ENCODE measurements at places on chromosomes 2 and 18. TPM values are rescaled to one million over a fixed set of nuclear protein-coding genes. Genes with fewer than 3 reads are reported as not detected.

DNA sequence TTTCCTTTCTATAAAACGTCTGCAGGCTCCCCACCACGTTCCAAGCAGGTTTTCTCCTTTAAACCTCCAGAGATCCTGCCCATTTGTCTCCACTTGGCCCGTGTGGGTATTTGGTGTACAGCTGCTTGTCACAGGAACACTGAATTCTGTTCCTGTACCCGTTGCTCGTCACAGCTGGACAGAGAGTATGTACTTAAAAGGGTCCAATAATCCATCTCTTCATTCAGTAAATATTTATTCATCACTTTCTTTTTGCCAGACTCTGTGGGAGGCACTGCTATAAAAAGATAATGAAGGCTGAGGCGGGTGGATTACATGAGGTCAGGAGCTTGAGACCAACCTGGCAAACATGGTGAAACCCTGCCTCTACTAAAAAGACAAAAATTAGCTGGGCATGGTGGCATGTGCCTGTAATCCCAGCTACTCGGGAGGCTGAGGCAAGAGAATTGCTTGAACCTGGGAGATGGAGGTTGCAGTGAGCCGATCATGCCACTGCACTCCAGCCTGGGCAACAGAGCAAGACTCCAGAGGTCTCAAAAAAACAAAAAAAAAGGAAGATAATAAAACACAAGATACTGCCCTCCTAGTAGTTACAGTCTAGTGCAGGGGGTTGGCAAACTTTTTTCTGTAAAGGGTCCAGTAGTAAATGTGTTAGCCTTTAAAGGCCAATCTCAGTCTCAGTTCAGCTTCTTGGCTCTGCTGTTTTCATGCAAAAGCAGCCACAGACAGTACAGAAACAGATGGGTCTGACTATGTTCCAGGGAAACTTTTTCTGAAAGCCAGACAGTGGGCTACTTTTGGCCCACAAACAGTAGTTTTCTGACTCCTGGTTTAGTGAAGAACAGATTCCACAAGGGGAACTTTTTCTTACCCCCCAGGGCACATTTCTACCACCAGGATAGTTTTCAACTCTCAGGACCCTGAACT is 309.9 kb upstream of the RAB12 start:
- no peaks in the 10 kb centered on the region for H3K36me3 ChIP-seq
- no peak overlapping the region for H3K27ac ChIP-seq
- no peaks in the 10 kb centered on the region for H3K4me1 ChIP-seq
- no peaks in the 10 kb centered on the region for H3K27me3 ChIP-seq
- no peak for DNase-seq

The MC2R gene
- not detected for total RNA-seq

GRCh38 chr2:155599834-155600233 is 732.7 kb downstream of the NR4A2 start:
- H3K4me1 ChIP-seq: no peaks in the 10 kb centered on the region
- no peak overlapping the region for H3K4me3 ChIP-seq
- DNase-seq: no peak
- no peak overlapping the region for H3K27ac ChIP-seq

DNA sequence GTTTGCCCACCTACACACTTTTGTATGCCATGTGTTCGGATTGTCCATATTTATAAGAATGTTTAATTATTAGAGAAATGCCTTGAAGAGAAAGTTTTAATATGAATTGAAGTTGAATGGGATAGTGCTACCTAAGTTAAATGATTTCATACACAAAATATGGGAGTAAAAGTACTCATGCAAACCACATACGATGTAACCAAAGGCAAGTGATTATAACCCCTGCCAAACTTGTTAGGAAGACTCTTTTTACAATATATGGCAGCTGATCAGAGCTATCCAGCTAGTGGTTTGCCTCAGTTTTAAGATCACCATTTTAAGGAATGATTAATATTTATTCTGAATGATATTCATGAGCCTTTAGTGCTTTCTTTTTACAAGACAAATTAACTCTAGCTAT is 106.7 kb downstream of the MYO1B start:
- H3K4me1 ChIP-seq: no peaks in the 10 kb centered on the region
- H3K36me3 ChIP-seq: no peaks in the 10 kb centered on the region
- H3K27me3 ChIP-seq: peaks cover 1% of the 10 kb centered on the region
- DNase-seq: no peak
- H3K4me3 ChIP-seq: no peak overlapping the region
- no peak overlapping the region for H3K27ac ChIP-seq

The C2orf78 gene
- total RNA-seq: not detected

- no peak for DNase-seq
- H3K36me3 ChIP-seq: no peaks in the 10 kb centered on the region
- H3K27me3 ChIP-seq: no peaks in the 10 kb centered on the region
Measured at GRCh38 chr18:49321797-49322461, 138.5 kb downstream of the DYM start.

The CPO gene
- not detected for total RNA-seq

DNA sequence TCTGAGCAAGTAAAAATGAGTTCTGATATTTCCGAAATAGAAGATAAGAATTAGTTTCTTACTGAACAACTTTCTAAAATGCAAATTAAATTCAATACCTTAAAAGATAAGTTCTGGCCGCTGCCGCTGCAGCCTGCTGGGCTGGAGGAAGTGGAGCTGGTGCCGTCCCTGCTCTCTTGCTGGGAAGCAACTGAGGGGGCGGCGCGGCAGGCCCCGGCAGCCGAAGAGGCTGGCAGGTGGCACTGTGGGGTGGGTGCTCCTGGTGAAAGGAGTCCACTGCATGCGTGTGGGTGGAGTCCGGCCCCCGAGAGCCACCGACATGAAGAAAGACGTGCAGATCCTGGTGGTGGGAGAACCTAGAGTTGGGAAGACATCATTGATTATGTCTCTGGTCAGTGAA is 89.5 kb upstream of the ZNF519 start:
- no peak overlapping the region for H3K27ac ChIP-seq
- H3K27me3 ChIP-seq: no peaks in the 10 kb centered on the region
- no peak overlapping the region for H3K4me3 ChIP-seq
- DNase-seq: no peak
- no peaks in the 10 kb centered on the region for H3K4me1 ChIP-seq

DNA sequence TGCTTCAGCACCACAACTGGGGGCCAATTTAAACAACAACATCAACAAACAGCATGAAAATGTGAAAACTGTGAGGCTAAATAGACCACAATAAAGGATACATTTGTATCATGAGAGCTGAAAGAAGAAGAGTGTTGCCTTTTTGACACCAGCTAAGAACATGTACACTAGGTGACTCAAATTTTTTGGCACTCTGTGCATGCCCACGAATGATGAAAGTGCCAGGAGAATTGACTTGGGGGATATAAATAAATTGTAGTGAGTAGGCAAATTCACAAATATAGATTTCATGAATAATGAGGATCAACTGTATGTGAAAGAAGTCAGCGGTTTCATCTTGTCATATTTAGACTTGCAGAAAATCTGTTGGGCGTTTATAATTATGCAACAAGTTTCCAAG is 1388.0 kb upstream of the LRRTM1 start:
- no peak overlapping the region for H3K27ac ChIP-seq
- no peak for DNase-seq
- H3K36me3 ChIP-seq: no peaks in the 10 kb centered on the region
- H3K27me3 ChIP-seq: no peaks in the 10 kb centered on the region

DNA sequence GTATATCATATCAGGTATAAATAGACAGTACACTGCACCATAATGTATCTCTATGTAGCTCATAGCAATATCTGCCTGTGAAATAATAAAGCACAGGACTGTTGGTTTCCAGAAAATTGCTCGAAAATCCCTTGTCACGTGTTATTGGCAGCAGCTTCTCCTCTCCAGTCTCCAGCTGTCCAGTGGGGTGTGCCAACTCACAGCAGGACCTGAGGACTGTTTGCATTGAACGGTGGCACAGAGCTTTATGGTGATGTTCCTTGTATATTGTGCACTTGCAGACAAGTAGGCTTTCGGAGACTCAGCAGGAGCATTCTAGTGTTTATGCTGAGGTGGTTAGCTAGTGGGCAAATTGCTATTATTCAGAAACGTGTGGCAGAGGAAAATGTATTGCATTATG is 182.2 kb upstream of the ATP5MC3 start:
- no peak for DNase-seq
- H3K36me3 ChIP-seq: no peaks in the 10 kb centered on the region
- peaks cover 12% of the 10 kb centered on the region for H3K27me3 ChIP-seq
- H3K4me1 ChIP-seq: no peaks in the 10 kb centered on the region

- no peak for DNase-seq
- no peaks in the 10 kb centered on the region for H3K4me1 ChIP-seq
- H3K4me3 ChIP-seq: no peak overlapping the region
- no peak overlapping the region for H3K27ac ChIP-seq
- H3K36me3 ChIP-seq: no peaks in the 10 kb centered on the region
- H3K27me3 ChIP-seq: no peaks in the 10 kb centered on the region
Measured at GRCh38 chr2:48578313-48578712, 39.3 kb upstream of the GTF2A1L start.
